ENCODE measurements at places on chromosomes 13 and 19. TPM values are rescaled to one million over a fixed set of nuclear protein-coding genes. Genes with fewer than 3 reads are reported as not detected.

Gene ZNF234
- 10.1 TPM for total RNA-seq

Gene RUBCNL
- not detected for total RNA-seq

Gene CATSPERD
- total RNA-seq = not detected

GRCh38 chr13:77349365-77349764 is 22.5 kb upstream of the MYCBP2 start:
- peaks cover 1% of the 10 kb centered on the region for H3K36me3 ChIP-seq
- H3K4me1 ChIP-seq = peaks cover 17% of the 10 kb centered on the region
- no peak for DNase-seq
- H3K4me3 ChIP-seq = no peak overlapping the region

Gene FDX2
- 7.4 TPM for total RNA-seq

DNA sequence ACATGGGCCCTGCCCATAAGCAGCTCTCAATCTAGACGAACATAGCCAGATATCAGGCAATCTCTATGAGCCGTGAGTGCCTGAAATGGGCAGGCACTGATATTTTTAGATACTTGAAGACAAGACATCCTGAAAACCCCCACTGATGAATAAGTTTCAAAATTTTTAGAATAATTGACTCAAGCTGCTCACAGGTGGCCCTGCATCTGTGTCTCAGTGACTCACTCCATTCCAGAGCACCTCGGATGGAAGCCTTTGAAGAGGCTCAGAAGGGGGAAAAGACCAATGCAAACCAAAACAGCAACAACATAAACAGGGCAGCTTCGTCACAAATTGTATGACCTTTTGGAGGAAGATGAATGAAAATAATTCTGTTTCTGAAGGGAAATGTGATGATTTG is 42.8 kb upstream of the SLC46A3 start:
- H3K36me3 ChIP-seq = peaks cover 3% of the 10 kb centered on the region
- H3K4me1 ChIP-seq = no peaks in the 10 kb centered on the region
- H3K4me3 ChIP-seq = no peak overlapping the region
- no peak overlapping the region for H3K27ac ChIP-seq
- DNase-seq = no peak
- no peaks in the 10 kb centered on the region for H3K27me3 ChIP-seq
